Body of pancreas (tissue), 4 donors: ENCODE measurements at places on chromosomes 7 and 10. TPM values are rescaled to one million over a fixed set of nuclear protein-coding genes. Genes with fewer than 3 reads are reported as not detected.
A peak's percentile ranks its signal among the peaks of the same experiment; 100 is the strongest.

DNA sequence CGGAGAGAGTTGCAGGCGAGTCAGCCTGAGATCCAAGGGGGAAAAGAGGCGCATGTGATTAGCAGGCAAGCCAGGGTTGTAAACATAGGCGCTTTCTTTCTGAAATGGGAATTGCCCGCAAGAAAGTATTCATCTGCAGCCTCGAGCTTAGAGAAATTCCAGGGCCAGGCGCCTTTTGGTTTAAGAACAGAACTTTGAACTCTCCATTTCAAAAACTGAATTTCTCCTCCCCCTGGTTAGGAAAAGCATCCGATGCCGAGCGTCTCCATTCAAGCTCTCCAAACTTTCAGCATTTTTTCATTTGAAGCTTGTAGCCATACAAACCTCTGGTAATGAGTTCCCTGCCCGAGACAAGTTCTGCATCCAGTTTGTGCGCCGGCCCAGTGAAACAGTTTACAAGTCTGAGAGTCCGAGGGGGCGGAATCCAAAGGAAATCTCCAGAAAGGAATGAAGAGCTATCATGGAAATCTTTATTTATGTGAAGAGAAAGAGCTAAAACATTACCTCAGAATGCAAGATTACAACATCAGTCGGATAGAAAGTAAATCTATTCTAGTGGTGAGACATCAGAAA lies 69.9 kb downstream of the FAM204A start:
- DNase-seq = no peak

The TRIL gene
- 1.3 TPM for total RNA-seq

DNA sequence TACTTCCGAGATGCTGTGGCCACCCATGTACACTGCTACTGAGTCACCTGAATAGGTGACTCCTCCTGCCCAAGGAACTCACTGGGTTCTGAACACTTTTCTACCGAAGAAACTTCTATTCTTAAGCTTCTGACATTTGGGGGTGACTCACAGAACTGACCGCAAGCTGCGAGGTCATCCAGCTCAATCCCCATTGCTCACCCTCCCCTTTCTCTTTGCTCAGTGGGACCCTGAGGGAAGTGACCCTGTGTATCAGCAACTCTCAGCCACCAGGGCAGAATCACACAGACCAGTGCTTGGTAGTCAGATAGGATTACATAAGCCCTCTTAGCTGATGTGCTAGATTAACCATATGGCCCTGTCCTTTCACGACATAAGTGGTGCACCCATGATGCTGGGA lies 46.3 kb downstream of the INSYN2A start:
- DNase-seq = no peak

The BTBD16 gene
- total RNA-seq = not detected

The CDH23 gene
- 58.7 TPM for total RNA-seq

The PDSS1 gene
- 1.6 TPM for total RNA-seq

The EGFR gene
- 42.5 TPM for total RNA-seq

DNA sequence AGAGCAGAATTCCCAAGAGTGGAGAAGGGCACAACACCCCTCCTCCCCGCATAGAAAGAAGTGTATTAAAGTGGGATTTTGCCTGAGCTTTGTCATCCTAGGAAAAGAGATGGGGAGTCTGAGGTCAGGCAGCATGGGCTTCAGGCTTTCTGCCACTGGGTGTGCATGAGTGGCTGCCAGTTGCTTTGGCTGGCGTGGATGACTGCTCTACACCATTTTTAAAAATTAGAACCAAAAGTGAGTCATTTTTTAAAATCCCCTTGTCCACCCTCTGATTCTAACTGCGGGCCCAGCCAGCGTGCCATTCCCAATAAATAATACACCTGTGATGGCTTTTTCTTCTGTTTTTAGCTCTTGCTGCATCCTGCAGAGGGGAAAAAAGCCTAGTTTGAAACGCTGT lies 13.4 kb downstream of the SLC29A3 start:
- no peak for DNase-seq

DNA sequence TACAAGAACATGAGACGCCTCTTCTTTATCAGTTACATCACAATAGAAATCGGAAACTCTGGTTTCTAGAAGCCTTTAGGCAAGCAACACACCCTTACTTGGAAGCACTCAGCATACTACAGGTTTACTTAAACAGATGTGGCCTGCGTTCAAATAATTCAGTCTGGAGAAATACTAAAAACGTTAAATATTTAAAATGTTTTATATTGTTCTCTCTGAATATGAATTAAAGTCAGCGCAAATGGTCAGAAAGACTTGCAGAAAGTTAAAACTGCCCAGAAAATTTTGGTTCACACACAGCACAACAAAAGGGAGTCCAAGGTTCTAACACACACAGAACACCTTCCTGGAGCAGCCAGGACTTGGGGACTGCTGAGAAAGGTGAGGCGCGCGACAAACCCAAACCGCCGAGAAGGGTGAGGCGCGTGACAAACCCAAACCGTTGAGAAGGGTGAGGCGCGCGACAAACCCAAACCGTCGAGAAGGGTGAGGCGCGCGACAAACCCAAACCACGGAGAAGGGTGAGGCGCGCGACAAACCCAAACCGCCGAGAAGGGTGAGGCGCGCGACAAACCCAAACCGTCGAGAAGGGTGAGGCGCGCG lies 25.8 kb downstream of the ESYT2 start:
- no peak for DNase-seq

The SORCS1 gene
- 6.0 TPM for total RNA-seq

GRCh38 chr7:21999896-22000295 lies 54.2 kb upstream of the CDCA7L start:
- no peak for DNase-seq

DNA sequence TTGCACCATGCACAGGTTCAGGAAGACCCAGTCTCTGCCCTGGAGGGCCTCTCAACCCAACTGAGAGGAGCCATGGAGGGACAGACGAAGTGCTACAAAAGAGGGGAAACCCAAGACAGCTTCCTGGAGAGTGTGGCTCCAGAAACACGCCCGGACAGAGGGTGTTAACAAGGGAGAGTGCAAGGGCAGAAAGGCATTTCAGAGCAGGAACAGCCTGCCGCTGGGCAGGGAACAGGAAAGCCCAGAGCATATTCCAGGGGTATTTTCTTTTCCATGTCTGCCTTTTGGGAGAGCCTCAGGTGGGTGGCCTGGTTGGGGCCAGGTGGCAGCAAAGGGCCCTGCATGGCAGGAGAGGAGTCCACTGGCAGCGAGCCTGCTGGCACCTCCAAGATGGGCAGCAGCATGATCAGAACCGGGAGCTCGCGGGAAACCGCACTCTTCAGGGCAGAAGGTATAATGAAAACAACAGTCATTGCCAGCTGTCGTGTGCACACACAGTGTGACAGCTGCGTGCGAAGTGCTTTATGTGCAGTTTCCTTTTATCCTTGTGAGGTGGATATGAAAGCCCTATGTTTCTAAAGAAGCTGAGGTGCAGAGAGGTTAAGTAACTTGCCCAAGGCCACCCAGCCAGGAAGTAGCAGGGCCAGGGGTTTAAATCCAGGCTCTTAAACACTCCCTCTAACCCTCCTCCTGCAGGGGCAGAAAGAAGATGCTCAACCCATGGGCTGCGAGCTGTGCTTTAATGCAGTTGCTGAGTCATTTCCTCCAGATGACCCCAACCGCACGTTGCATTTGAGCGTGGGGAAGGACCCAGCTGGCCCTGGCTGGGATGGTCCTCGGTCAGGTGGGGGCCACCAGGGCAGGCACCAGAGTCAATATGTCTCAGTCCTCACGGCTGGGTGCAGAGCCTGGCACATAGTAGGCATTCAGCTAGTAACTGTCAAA lies 128.6 kb downstream of the OAT start:
- DNase-seq = no peak

- no peak for DNase-seq
These were observed 238.1 kb upstream of the BMPER start for GRCh38 chr7:33667196-33667595.

The KCND2 gene
- 0.52 TPM for total RNA-seq

The CPXM2 gene
- total RNA-seq = 8.2 TPM

The THSD7A gene
- 7.0 TPM for total RNA-seq

DNA sequence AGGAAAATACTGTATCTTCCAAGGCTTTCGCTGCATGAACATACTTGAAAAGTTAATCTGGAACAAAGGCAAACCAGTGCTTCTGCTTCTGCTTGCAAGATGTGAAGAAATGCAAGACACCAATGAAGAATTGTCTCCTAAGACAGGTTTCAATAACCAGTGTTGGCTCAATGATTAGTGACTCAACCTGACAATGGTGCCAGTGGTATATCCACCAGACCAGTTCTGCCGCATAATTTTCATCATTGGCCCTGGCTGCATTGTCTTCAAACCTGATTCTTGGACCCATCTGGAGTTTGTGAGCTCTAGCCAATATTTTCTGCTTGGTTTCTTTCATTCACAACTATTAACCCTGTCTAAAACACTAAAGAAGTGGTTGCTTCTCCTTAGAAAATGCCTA lies 13.6 kb upstream of the STAMBPL1 start:
- DNase-seq = no peak

DNA sequence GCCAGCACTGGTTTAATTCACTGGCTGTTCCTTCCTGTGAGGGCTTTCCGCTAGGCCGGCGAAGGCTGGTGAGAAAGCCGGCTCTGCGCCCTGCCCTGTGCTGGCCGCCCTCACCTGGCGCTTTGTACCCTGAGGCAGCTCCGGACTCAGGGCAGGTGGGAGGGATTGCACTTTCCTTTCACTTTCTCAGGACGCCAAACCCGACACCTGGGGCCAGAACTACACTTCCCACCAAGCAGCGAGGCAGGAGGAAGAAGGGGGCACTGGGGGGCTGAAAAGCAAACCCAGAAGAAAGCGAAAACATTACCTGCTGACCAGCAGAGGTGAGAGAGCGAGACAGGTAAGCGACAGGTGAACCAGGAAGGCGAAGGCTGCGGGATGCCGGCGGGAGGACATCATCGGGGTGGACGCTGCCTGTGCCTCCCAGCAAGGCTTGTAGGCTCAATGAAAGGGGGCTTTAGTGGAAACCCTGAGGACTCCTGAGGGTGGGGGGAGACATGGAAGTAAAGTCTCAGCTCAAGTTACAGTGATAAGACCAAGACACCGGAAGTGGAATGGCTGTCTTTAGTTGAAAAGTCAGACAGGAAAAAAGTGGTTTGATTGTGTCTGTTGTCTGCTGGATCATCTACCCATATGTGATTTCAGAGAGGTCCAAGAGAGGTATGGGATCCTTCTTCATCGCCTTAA lies at the start of gene RAB19:
RAB19 (plus strand) TSS at position 181 of the 687 bp plus-strand sequence. CDS start 3,589 bp downstream, outside the sequence.
- peak; percentile 84 for DNase-seq

GRCh38 chr7:20298486-20298901 lies 32.2 kb upstream of the ITGB8 start:
- DNase-seq = no peak

The MTERF1 gene
- 3.3 TPM for total RNA-seq

DNA sequence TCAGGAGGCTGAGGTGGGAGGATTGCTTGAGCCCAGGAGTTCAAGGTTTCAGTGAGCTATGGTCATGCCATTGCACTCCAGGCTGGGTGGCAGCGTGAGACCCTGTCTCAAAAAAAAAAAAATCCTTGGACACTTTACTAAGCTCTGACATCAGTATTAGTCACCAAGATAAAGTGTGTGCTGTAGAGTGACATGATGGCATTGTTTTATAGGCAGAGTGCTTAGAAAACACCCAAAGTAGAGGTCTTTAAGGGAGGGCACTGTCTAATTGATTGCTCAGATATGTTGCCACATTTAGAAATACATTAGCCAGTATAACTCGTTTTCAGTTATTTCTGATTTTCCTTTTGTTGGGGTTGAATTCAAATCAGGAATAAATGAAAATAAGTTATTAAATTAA lies 235.9 kb downstream of the REEP3 start:
- no peak for DNase-seq

The SRRM3 gene
- total RNA-seq = 13.8 TPM

- no peak for DNase-seq
These were observed 4.4 kb upstream of the FZD9 start for GRCh38 chr7:73429215-73429614.

The HOXA9 gene
- total RNA-seq = not detected

The C7orf33 gene
- not detected for total RNA-seq

The PAPOLB gene
- total RNA-seq = not detected

DNA sequence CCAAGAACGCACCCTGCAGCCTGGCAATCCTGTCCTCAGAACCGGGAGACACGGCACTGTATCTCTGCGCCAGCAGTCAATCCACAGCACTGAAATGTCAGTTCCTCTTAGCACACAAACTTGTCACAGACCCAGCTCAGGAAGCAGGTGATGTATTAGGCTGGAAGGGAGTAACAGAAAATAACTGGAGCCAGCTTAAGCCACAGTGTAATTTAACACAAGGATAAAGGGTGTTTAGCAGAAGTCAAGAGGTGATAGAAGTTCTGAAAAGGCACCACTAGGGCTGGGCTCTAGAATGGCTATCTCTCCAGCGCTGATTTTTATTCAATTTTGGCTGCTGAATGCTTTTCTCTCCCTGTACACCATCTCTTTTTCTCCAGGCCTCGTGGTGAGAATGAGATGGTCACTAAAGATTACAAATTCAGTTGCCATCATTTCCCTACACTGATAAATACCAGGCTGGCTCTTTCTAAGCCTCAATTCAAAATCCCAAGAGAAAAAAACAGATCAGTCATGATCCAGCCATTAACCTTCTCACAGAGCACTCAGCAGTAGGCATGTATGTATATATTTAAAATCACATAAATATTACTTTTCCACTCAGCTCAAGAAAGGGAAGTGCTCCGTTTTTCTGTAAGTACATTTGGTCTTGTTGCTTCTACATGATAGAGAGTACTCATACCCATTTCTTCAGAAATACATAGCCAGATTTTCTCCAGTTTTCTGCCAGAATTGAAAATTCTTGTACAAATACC lies 102.7 kb upstream of the PRSS1 start:
- no peak for DNase-seq

The CAPZA2 gene
- 53.4 TPM for total RNA-seq

- DNase-seq = no peak
These were observed 129.9 kb upstream of the ZNF32 start for GRCh38 chr10:43778571-43778970.

The CCDC3 gene
- total RNA-seq = 2.1 TPM

DNA sequence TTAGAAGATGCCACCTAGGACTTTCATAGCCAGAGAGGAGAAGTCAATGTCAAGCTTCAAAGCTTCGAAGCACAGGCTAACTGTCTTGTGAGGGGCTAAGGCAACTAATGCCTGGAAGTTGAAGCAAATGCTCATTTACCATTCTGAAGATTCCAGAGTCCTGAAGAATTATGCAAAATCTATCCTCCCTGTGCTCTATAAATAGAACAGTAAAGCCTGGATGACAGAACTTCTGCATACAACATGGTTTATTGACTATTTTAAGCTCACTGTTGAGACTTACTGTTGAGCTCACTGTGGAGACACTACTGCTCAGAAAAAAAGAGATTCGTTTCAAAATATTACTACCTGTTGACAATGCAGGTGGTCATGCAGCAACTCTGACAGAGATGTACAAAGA lies 28.6 kb downstream of the TNS3 start:
- DNase-seq = no peak

DNA sequence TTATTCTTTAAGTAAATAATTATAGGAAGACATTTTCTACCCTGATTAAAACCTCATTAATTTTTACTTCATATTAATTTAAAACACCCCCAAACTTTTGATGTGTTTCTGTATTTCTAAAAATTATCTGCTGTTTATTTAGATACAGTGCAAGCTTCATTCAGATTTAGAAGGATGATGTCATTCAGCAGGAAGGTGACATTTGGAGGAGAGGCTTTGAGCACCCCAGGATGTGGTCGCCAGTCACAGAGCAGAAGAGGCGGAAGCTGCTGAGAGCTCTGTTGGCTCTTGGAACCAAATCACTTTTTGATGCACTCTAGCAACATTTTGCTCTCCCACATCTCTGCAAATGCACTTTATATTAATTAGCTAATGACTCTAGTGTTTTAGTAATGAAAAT lies 233.9 kb upstream of the CACNA2D1 start:
- no peak for DNase-seq

The ZNF425 gene
- total RNA-seq = 1.6 TPM
